Vagina (tissue), 2 donors: ENCODE measurements at places on chromosomes 5 and 9.
A peak's percentile ranks its signal among the peaks of the same experiment; 100 is the strongest.

GRCh38 chr9:135081731-135082130 is 5.7 kb upstream of the OLFM1 start:
- no peak for DNase-seq

DNA sequence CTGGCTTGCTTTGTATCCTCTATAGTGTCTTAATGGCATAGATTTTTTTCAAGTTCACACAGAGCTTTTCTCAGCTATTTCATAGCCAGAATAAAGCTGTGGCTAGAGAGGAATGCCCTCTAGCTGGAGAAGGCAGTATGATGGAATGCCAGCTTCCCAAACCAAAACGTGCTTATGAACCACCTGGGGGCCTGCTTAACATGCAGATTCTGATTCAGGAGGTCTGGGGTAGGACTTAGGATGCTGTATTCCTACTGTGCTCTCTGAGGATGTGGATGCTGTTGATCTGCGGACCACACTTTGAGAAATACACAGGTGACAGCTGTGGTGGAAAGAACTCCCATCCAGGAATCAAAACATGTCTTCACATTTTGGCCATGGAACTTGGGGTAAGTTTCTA is 49.9 kb upstream of the DPYSL3 start:
- DNase-seq, result no peak

GRCh38 chr5:67272453-67273130 is 76.0 kb upstream of the CD180 start:
- DNase-seq, result no peak

DNA sequence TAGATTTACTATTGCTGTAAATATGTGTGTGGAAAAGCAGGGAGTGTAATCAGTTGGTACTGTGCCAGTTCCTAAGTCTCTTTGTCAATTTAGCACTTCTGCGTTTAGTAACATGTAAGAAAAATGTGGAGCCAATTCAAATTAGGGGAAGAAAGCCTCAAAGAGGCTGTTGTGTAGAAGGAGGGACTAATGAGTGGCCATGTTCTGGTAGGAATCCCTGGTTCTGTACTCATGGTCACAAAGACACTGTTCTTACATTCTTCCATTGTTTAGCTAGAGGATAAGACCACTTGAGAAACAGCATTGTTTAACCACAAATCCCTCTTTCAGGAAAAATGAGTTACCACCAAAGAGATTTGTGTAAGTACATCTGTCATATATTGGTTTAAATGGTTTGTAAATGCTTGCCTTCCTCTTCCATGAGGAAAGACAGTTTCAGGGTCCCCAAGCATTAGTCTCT is 14.9 kb downstream of the ARHGEF28 start:
- DNase-seq, result no peak

- no peak for DNase-seq
Measured at GRCh38 chr9:134214766-134215419, 50.5 kb upstream of the RNU6ATAC start.

DNA sequence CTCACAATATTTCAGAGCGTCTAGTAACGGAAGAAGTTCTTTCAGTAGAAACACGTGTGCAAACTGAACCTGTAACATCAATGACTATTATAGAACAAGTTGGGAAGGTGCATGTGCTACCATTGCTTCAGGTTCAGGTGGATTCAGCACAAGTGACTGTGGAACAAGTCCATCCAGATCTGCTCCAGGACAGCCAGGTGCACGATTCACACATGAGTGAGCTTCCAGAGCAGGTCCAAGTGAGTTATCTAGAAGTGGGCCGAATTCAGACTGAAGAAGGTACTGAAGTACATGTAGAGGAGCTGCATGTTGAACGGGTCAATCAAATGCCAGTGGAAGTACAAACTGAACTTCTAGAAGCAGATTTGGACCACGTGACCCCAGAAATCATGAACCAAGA is 17.4 kb upstream of the NIM1K start:
- DNase-seq, result no peak

DNA sequence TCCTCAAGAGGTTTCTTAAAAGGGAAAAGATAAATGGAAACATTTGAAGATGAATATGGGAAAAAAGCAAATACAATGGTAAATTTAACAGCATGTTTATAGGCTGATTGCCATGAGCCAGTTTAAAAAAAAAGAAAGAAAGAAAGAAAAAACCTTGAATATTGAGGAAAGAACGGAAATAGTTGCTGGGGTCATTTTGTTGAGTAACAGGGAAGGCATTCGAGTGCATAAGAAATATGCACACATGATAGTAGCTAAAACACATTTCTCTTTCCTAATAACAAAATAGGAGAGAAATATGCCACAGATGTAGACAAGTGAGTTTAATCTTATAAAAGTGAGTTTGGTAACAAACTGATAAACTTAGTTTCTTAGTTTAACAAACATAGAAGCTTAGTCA is 864.6 kb upstream of the ACO1 start:
- no peak for DNase-seq

- no peak for DNase-seq
Measured at GRCh38 chr5:58629271-58630159, 46.6 kb downstream of the RAB3C start.

GRCh38 chr9:72579880-72580550 is 58.6 kb downstream of the TMC1 start:
- no peak for DNase-seq

GRCh38 chr9:133120501-133121197 is 391 bp downstream of the RALGDS start:
- no peak for DNase-seq

DNA sequence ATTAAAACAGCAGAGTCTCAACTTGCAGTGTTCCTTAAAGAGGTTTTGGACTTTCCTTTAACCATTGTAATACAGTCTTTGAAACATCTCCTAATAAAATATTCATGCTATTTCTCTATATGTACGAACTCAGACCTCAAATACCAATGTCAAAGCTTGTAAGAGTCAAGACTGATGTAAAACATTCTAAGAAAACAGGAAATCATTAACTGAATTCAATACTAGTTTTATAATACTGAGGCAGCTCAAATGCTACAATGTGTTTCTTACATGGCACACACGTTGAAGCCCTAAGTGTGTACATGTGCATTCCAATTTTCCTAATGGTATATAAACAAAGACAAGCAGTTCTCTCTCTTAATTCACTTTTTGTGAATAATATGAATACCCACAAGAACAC is 11.6 kb downstream of the PSIP1 start:
- no peak for DNase-seq

- DNase-seq, result peak; percentile 49
Measured at GRCh38 chr5:176743136-176743861, 67.1 kb upstream of the UNC5A start.

DNA sequence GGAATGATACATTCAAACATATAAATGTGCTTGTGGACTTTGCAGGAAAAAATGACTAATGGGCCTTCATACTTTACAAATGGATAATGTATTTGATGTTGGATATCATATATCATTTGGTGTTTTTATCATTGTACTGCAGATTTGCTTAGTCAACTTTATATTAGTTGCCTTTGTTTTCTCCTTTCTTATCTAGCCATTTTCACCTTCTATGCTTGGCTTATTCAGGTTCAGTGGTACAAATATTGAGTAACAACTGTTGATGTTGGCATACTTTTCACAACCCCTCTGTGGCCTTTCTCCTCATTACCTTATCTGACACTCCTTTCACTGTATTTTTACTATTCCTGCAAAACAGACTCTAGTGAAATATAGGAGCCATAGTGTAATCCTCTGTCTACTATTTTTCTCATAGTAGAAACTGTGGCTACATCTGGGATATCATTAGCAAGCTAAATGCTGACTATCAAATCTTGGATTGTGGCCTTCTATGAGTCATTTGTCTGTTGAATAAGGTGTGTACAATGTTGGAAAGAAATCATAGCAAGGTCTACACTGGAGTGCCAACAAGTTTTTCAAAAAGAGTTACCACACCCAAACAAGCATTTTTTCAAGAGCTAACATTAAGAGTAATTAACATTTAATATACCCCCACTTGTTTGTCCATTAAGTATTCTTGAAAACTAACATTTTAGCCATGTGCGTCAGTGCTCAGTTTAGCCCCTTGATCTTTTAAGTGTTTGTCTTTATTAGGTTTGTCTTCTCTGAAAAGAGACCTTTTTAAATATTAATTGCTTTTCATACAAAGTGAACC is 330.1 kb downstream of the ADGRV1 start:
- DNase-seq, result no peak

DNA sequence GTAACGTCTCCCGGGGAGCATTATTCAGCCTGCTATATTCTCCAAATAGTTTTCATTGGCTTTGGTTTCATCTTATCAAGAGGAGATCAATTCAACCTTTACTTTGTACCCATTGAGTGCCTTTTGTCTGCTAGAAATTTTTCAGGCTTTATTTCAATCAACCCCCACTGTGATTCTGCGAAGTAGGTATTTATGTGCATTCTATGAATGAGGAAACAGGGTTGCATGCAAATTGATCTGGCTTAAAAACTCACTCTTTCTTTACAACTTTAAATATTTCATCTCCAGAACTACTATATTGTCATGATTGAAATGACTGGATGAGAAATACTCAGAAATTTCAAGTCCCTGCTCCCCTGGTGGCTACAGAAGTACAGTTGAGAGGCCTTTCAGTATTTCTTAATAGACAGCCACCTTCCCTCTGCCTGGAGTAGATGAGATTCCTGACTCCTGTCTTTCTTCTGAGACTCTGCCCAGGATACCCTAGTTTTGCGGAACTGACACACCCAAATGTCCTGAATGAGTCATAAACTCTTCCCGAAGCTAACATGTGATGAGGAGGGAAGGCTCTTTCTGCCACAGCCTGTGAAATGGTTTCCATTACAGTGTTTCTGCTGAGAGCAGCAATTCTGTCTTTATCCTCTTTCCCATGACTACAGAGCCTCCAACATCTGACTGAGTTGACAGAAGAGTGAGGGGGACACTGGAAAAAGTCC is 52.6 kb upstream of the TNC start:
- DNase-seq, result no peak

GRCh38 chr5:142411656-142412425 is 87.0 kb upstream of the SPRY4 start:
- DNase-seq, result no peak

- DNase-seq, result no peak
Measured at GRCh38 chr5:28328681-28329080, 1290.3 kb upstream of the CDH9 start.

- DNase-seq, result no peak
Measured at GRCh38 chr9:125435776-125436612, 174.4 kb downstream of the GAPVD1 start.

GRCh38 chr9:89676281-89676680 is 71.5 kb downstream of the GADD45G start:
- DNase-seq, result no peak

- DNase-seq, result no peak
Measured at GRCh38 chr5:50856401-50857119, 190.1 kb downstream of the PARP8 start.

GRCh38 chr5:159210210-159210661 is 883 bp upstream of the RNF145 start:
- DNase-seq, result no peak

DNA sequence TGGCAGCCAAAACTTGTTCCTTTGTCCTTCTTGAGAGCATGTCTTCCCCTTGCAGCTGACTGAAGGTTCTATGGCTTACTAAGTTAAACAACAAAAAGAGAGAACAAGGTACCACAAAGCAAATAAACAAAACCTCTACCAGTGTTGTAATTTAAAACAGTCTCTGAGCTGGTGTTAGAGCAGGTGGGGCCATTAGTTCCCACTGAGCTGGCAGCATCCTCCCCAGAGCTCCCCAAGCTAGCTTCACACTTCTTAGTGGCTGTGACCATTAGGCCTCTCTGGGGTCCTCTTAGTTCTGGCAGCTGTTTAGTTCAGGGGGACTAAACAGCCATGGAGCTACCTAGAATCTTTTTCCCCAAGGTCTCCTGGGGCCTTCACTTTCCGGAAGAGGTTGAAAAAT is 128.6 kb upstream of the ELL2 start:
- DNase-seq, result no peak

GRCh38 chr5:74408150-74409043 is 232.1 kb downstream of the ENC1 start:
- DNase-seq, result no peak

GRCh38 chr9:69019808-69020207 is 5.9 kb upstream of the PRKACG start:
- DNase-seq, result no peak

GRCh38 chr9:32483343-32483742 is 42.7 kb downstream of the RIGI start:
- no peak for DNase-seq

GRCh38 chr5:10511741-10512640 is 51.9 kb upstream of the ANKRD33B start:
- no peak for DNase-seq

GRCh38 chr5:55391707-55392106 is 83.9 kb downstream of the MTREX start:
- no peak for DNase-seq

- no peak for DNase-seq
Measured at GRCh38 chr9:75152416-75152815, 64.1 kb downstream of the OSTF1 start.

- DNase-seq, result no peak
Measured at GRCh38 chr5:17233488-17233887, 16.1 kb downstream of the BASP1 start.

DNA sequence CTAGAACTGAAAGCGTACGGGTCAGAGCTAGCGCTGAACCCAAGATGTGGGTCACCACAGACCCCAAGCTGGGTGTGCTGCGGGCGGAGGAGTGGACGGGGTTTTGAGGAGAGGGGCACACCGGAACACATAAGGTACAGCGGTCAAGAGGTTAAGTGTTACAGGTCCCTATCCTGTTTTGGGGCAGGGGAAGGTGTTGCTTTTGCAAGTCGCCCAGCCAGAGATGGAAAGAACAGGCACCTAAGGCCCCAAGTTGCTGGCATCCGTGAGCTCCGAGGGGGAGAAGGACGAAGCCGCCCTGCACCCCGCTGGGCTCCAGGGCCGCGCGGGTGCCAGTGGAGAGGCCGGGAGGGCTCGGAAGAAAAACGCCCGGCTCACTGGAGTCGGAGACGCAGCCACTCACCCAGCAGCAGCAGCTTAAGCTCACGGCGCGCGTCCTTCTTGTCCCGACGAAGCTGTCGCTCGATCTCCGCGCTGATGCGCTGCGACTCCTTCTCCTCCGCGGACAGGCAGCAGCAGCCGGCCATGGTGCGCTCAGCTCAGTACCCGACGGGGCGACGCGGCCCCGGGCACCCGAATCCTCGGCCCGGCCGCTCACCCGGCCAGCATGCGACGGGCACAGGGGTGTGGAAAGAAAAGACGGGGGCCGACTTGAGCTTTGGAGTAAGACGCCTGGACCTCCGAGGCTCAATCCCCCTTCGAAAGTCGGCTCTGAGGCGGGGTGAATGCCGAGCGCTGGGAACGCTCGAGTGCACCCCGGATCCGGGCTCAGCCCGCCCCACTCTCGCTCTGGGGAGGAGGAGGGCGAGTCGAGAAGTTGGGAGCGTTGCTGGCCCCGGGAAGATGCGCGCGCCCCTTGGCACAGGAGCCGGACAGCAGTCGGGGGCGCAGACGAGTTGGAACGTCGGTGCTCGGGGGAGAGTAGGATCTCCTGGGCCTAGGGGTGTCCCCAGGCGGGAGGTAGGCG is 572 bp downstream of the GNA14 start:
- DNase-seq, result no peak
